ENCODE measurements at places on chromosomes 1 and 21.

GRCh38 chr1:157181790-157182189, 43.6 kb upstream of the ETV3 start:
- no peak for DNase-seq

DNA sequence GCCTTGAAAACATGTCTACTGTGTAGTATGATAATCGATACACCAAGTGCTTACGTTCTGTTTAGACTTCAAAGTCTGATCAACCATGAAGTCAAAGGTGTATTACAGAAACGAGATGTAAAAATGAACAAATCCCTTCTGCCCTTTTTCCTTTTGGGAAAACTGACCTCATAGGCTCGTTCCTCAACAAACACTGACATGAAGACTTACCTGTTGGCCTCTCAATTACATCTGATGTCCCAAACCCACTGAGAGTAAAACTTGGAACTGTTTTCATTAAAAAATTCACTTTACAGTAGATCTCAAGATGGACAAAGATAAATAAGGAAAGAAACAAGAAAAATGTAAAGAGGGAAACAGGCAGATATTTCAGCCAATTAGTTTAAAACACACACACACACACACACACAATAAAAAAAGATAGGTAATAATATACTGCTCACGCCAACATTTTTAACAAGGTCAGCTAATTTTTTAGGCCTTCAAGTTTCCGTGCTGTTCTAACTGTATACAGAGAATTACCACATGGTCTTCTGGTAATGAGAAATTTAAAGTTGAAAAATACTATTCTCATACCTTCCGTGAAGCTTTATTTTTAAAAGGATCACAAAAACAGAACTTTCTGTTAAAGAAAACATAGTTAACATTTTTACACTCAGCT, 2.1 kb downstream of the HMGN1 start:
- no peak for DNase-seq

DNA sequence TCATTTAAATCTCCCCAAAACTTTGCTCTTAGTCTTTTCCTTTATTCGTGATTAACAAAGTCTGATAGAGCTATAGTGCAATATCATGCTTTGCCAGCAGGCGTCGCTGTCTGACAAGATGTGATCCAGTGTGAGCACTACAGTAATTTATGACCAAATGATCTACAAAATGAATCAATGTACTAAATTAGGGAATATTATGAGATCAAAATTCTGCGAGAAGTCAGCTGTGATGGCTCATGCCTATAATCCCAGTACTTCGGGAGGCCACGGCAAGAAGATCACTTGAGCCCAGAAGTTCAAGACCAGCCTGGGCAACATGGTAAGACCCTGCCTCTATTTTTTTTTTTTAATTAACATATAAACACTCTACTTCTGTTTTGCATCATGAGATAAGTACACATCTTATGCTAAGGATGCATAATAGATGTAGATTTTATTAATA, 3.6 kb upstream of the SPSB1 start:
- DNase-seq, result no peak

- DNase-seq, result no peak
Measured at GRCh38 chr21:44263221-44263760, 1.6 kb upstream of the DNMT3L start.

- no peak for DNase-seq
Measured at GRCh38 chr1:26016953-26017545, 4.5 kb upstream of the EXTL1 start.

DNA sequence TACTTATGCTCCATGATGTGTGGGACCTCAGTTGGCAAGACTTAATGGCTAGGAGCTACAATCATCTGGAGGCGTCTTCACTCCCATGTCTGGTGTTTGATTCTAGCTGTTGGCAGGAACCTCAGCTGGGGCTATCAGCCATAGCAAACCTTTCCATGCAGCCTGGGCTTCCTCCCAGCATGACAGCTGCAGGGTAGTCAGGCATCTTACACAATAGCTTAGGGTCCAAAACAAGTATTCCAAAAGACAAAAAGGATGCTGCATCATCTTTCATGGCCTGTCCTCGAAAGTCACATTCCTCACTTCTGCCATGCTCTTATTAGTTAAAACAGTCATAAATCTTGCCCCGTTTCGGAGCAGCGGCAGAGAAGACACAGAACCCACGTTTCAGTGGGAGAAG, 90.9 kb downstream of the LRRC8C start:
- no peak for DNase-seq

GRCh38 chr1:229012823-229013222, 258.1 kb upstream of the RAB4A start:
- DNase-seq, result no peak

DNA sequence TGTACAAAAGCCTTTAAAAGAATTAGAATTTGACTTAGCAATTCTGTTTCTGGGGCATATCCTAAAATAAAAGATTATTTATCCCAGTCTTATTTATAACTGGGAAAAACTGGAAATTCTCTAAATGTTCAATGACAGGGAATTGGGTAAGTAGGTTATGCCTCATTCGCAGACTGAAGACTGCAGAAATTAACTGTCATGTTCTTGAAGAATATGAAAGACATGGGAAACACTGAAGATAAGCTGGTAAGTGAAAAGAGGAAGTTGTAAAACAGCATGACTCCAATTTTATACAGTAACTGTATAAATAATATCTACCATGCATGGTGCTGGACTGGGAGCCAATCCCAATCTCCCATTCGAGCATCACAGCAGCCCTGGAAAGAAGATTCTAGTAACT, 50.6 kb upstream of the SLC2A1 start:
- no peak for DNase-seq

- DNase-seq, result no peak
Measured at GRCh38 chr1:212536586-212536985, 72.0 kb upstream of the ATF3 start.

GRCh38 chr1:202630541-202630940, 79.7 kb downstream of the SYT2 start:
- no peak for DNase-seq

- no peak for DNase-seq
Measured at GRCh38 chr1:156504438-156504813, 3.9 kb upstream of the MEF2D start.

GRCh38 chr21:42350318-42350910, 380 bp downstream of the TFF2 start:
- no peak for DNase-seq

- no peak for DNase-seq
Measured at GRCh38 chr1:39508857-39509305, 17.4 kb downstream of the BMP8A start.

- no peak for DNase-seq
Measured at GRCh38 chr1:233140974-233141373, 154.6 kb downstream of the PCNX2 start.

GRCh38 chr1:21287905-21288514, 2.3 kb downstream of the ECE1 start:
- no peak for DNase-seq

DNA sequence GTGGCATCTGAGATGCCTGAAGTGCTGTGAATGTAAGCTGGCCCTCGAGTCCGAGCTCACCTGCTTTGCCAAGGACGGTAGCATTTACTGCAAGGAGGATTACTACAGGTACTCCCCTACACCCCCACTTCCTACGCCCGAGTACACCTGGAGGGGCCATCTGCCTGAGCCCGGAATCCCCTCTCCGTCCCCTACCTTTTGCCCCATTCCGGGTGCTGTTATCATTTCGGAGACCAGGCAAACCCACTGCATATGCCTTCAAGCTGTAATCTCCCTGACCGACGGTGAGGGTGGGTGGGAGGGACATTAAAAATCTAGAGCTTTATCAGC, 2.9 kb downstream of the LHX9 start:
- no peak for DNase-seq

- DNase-seq, result no peak
Measured at GRCh38 chr1:119715542-119715941, 3.8 kb downstream of the PHGDH start.

Measured in cortex of kidney (tissue), 1 donor.